Stimulated activated CD4-positive, alpha-beta T cell treated with anti-CD3 and anti-CD28 coated beads, Interleukin-1b, Interleukin-23, amount 100 ng/mL, for 4 hours (primary cell): ENCODE measurements at places on chromosomes 3 and 15.

- no peak for DNase-seq
These were observed 25.4 kb downstream of the PPM1L start for GRCh38 chr3:160781402-160781801.

DNA sequence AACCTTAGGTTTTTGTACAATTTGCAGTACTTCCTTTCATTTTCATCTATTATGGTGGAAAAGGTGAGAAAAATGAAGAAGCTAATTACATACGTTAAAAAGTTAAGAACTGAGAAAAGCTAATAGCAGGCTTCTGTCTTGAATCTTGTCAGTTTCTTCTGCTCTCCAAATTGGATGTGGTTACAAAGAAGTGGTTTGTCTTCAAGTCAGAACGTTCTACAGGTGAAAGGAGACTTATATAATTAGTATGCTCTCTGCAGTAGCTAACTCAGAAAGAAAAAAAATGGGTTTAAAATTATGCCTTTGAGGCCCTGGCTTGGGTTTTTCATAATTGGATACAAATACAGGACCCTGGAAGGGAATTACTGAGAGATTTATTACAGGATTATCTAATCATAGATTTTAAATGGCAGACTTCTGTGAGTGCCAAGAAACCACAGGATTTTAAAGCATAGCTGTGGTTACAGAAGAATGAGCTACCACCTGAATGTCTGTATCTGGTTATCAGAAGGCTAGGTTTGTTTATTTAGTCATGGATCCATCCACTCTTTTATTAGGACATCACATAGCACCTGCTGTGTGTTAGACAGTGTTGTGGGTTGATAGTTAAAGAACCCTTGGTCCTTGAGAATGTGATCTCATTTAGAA lies 528.1 kb upstream of the MCTP2 start:
- DNase-seq, result no peak

- no peak for DNase-seq
These were observed 202.8 kb upstream of the BCL6 start for GRCh38 chr3:187947927-187948682.

DNA sequence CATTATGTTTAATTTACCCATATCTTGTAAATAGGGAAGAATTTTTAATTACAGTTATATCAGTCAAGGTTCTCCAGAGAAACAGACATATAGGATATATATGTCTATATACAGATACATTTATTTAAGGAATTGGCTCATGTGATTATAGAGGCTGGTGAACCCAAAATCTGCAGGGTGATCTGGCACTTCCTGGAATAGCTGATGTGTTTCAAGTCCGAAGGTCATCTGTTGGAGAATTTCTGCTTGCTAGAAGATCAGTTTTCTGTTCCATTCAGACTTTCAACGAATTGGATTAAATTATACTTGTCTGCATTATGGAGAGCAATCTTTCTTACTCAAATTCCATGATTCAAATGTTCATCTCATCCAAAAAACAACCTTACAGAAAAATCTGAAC lies 694.6 kb upstream of the DPPA4 start:
- no peak for DNase-seq

DNA sequence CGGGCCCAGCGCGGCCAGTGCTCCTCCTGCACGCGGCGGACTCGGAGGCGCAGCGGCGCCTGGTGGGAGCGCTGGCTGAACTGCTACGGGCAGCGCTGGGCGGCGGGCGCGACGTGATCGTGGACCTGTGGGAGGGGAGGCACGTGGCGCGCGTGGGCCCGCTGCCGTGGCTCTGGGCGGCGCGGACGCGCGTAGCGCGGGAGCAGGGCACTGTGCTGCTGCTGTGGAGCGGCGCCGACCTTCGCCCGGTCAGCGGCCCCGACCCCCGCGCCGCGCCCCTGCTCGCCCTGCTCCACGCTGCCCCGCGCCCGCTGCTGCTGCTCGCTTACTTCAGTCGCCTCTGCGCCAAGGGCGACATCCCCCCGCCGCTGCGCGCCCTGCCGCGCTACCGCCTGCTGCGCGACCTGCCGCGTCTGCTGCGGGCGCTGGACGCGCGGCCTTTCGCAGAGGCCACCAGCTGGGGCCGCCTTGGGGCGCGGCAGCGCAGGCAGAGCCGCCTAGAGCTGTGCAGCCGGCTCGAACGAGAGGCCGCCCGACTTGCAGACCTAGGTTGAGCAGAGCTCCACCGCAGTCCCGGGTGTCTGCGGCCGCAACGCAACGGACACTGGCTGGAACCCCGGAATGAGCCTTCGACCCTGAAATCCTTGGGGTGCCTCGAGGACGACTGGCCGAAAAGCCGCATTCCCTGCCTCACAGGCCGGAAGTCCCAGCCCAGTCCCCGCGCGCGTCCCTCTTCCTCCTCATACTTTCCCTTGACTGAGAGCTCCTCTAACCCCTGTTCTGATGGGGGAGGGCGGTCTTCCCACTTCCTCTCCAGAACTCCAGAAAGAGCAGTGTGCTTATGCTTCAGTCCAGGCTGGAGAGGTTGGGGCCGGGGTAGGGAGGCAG lies 1.4 kb upstream of the IL17RC start:
- peak; percentile 33 for DNase-seq

GRCh38 chr15:59993950-59994401 lies 10.1 kb upstream of the FOXB1 start:
- no peak for DNase-seq

- DNase-seq, result no peak
These were observed 18.7 kb upstream of the GRAMD1C start for GRCh38 chr3:113819866-113820265.

DNA sequence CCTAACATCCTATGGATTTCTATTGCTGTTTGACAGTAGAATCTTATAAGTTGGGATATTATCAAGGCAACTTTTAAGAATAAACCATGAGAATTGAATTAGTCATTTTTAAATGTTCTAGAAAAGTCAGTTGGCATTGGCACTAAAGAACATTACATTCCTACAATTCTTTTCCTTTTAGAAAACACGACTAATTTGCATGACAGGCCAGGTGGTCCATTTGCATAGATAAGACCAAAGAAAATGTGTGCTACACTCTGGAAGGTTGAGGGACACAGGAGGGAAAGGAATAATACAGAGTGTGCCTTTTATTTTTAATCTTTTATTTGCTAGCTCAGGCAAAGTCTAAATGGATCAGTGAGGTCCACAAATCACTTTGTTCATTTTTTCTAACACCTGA lies 962.3 kb downstream of the EPHA3 start:
- no peak for DNase-seq

DNA sequence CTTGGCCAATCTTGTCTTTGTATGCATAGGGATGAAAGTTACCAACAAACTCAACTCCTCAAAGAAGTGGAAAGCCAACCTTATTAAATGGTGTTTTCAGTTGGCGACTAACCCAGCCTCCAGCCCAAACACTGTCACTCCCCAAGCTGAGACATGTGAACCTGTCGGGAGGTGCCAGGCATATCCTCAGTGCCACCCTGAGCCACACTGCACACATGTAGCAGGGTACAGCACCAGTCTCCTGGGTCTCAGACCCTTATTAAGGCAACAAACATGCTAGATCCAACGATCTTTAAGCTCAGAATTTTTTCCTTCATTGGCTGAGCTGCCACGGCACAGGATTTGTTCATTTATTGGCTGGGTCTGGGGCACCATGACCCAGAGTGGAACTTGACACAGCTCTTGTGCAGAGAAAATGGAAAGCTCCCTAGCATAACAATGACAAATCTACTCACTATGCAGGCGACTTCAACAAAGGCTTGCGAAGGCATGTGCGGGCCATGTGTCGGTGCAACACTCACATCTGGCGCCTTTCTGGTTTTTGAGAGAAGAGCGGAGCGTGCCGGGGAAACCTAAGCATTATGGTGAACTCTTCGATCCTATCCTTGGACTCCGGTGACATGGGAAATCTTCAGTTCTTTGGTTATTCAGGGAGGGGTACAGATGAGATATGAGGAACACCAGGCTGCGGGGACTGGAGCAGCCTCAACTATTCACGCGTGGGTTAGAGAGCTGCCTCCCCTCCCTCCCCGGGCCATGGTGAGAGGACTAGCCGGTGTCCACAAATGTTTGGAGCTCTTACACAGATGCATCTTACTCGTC lies 190.1 kb downstream of the FAM43A start:
- DNase-seq, result no peak

DNA sequence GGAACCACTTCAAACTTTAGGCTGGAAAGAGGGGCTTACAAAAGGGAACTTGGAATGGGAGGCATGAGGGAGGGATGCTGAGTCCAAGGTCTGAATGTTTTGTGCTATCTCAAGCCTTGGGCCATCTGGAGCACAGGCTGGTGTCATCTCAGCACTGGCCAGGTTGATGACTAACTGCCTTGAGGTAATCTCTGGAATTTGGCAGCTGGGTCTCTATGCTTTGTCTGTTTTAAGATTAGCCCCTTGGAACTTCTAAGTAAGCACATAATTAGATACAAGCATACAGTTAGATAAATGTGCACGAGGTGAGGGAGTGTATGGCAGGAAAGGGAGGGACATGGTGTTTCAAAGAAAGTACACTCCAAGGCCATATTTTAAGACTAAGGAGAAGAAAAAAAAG lies 252.4 kb upstream of the CCDC54 start:
- no peak for DNase-seq

GRCh38 chr15:48975472-48976419 lies 12.0 kb upstream of the SHC4 start:
- peak; percentile 72 for DNase-seq

- DNase-seq, result no peak
These were observed 57.6 kb upstream of the PLXND1 start for GRCh38 chr3:129663930-129664646.

DNA sequence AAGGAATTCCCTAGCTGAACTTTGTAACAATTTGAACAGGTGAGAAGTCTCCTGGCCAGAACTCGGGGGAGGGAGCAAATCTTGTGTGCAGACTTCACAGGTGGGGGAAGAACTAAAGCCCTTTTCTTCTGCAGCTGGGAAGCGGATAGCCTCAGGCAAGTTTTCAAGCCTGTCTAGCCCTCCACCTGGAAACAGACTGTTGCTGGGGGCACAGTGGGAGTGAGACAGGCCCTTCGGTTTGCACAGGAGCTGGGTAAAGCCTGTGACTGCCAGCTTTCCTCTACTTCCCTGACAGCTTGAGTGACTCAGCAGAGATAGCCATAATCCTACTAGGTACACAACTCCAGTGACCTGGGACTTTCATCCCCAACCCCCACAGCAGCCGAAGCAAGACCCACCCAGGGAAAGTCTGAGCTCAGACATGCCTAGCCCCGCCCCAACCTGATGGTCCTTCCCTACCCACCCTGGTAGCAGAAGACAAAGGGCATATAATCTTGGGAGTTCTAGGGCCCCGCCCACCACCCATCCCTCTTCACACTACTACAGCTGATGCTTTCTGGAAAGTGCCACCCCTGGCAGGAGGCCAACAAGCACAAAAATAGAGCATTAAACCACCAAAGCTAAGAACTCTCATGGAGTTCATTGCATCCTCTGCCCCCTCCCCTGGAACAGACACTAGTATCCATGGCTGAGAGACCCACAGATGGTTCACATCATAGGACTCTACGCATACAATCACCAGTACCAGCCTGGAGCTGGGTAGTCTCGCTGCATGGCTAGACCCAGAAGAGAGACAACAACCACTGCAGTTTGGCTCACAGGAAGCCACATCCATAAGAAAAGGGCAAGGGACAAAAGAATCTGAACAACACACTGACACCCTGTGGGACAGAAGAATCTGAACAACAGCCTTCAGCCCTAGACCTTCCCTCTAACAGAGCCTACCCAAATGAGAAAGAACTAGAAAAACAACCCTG lies 479.0 kb downstream of the RAP2B start:
- DNase-seq, result no peak

GRCh38 chr3:24034464-24034863 lies 89.4 kb downstream of the NR1D2 start:
- no peak for DNase-seq

- DNase-seq, result no peak
These were observed 215.7 kb downstream of the TCF12 start for GRCh38 chr15:57134071-57134605.

- no peak for DNase-seq
These were observed 21.6 kb upstream of the GCNT3 start for GRCh38 chr15:59590027-59590426.

- DNase-seq, result no peak
These were observed 163.9 kb downstream of the THSD4 start for GRCh38 chr15:71278989-71279756.

GRCh38 chr3:119745942-119746341 lies 36.0 kb upstream of the NR1I2 start:
- DNase-seq, result no peak

GRCh38 chr3:20561166-20561565 lies 375.2 kb upstream of the SGO1 start:
- DNase-seq, result no peak

- DNase-seq, result no peak
These were observed 111.2 kb upstream of the SAMMSON start for GRCh38 chr3:69888040-69888942.

DNA sequence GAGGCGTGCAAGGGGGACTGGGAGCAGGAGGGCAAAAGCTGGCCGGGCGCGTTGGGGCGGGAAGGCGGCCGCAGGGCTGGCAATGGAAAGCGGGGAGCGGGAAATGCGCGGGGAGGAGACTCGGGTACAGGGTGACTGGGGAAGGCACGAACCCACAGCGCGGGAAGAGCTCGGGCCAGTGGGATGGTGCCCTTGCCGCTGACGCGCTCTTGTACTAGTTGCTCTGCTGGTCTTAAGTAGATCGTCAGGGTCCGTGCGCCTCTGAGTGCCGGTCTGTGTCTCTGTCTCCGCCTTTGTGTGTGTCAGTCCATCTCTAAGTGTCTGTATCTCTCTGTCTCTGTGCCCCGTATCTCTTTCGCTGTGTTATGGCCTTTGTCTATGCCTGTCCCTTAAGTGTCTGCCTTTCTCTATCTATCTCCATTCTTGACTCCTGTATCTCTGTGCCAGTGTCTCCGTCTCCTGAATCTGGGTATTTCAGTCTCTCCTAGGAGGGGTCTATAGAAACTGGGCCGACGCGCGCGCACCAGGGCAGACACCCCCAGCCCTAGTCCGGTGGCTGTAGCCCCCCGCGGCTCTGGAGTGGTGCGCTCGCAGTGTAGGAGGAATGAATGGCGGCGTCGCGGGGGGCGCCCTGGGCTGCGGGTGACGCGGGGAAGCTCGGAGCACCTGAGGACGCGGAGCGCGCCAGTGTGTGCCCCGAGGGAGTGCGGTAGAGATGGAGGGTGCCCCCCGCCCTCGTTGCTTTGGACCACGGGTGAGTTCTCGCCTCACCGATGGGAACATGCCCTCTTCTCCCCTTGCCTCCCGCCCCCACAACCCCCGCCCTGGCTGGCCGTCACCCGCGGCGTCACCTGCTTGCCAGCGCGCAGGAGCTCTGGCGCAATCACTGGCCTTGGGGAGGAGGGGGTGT lies 756 bp upstream of the CAMK2N2 start:
- DNase-seq, result peak; percentile 20

- no peak for DNase-seq
These were observed 17.4 kb upstream of the SECISBP2L start for GRCh38 chr15:49063402-49064280.
